ENCODE measurements at places on chromosomes 11 and 22.

DNA sequence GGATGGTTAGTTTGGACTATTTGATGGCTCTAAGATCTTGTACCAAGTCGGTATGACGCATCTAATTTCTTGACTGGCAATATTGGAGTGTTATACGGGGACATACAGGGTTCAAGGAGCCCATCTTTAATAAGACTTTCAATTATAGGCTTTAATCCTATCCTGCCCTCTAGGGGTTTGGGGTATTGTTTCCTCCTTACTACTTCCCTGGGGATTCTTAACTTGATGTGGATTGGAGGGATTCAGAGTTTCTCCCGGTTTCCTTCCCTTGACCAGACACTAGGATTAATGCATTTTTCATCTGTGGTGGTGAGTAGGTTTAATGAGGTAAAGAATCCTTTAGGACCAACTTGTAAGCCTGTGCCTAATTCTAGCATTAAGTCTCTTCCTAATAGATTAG lies 18.8 kb downstream of the CYP2D6 start:
- no peak for ATAC-seq

GRCh38 chr11:134240592-134240991 lies 12.6 kb downstream of the THYN1 start:
- no peak for ATAC-seq

DNA sequence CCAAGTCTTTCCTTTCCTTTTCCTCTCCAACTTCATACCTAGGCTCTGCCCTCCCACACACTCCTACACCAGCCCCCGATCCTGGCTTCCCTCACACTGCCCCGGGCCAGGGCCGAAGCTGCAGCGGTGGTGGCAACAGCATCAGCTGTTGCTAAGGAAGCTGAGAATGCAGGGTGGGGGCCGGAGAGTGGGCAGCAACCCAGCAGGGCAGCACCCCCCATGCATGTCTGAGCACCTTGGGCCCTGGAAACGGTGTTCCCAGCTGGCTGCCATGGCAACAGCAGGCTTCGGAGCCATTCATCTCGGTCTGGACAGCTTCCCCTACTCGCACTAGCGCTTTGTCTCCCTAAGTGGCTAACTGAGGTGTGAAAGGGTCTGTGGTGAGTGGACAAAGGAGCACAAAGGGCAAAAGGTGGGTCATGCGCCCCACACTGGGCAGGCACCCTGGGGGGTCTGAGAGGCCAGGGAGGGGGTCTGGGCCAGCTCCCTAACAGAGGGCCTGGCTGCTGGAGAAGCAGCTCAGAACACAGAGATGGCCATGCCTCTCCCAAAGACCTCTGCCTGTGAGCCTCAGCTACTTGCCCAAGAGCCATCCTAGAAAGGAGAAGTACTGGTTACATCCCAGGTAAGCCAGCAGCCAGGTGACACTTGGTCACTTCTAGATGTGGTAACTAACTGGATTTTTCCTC lies 42.1 kb upstream of the JAM3 start:
- ATAC-seq = no peak

DNA sequence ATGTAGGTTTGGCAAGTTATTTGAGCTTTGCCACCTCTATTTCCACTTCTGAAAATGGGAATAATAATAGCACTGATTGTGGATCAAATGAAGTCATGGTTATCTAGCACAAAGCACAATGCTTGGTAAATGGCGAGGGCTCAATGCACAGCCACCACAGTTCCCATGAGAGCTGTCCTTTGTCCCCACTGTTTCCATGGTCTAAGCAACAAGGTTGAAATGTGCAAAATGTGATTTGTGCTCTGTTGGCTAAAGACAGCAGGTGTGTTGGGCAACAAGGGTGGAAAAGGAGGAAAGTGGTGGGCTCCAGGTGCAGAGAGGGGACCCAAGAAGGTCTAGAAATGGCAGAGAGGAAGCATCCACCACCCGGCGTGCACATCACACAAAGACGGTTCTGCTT lies 200.5 kb downstream of the TRIM29 start:
- no peak for ATAC-seq

DNA sequence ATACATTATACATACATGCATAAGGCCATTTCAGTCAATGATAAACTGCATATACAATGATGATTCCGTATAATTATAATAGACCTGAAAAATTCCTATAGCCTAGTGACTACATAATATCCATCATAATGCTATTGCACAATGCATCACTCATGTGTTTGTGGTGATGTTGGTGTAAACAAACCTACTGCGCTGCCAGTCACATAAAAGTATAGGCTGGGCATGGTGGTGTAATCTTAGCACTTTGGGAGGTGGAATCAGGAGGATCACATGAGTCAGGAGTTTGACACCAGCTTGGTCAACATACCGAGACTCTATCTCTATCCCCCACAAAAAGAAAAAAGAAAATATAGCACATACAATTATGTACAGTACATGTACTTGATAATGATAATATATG lies 163.7 kb upstream of the DDI1 start:
- ATAC-seq = no peak

DNA sequence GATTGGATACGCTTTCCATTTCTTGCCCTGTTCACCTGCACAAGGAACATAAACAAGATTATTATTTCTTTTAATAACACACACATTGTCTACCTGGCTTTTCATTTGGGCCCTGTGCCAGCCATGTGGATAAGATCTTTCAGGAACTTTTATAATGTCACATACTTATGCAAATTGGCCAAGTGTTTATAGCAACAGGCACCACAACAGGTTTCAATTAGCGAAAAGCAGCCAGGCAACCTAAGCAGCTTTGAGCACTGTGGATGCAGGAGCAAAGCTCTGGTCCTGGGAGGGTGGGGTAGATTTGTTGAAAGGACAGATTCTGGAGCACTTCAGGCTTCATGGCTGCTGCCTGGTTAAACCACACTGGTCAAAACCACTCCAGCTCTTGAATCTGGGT lies 217.4 kb downstream of the BARX2 start:
- no peak for ATAC-seq

- ATAC-seq = peak; percentile 70
Observed at GRCh38 chr11:128512474-128512996, 74.8 kb downstream of the ETS1 start.

DNA sequence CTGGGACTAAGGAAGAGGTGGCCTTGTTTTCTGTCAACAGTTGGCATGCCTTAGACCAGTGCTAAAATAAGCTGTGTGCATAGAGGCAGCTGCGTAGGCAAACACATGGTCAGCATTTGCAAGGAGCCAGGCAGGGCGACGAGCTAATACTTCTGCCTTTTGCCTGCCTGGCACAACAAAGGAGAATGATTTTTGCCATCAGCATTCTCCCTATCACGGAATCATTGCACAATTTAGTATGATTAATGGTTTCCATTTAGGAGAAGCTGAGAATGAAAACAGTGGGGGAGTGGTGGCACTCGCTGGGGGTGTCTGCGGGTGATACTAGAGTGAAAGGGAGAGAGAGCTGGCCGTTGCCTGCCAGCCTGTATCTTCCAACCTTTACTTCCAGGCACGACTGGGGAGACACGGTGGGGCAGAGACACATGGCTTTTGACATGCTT lies 336.0 kb downstream of the CADM1 start:
- ATAC-seq = no peak

- ATAC-seq = no peak
Observed at GRCh38 chr22:36746375-36746970, 29.4 kb downstream of the IFT27 start.

GRCh38 chr11:9923280-9923679 lies 259.4 kb downstream of the SWAP70 start:
- no peak for ATAC-seq

DNA sequence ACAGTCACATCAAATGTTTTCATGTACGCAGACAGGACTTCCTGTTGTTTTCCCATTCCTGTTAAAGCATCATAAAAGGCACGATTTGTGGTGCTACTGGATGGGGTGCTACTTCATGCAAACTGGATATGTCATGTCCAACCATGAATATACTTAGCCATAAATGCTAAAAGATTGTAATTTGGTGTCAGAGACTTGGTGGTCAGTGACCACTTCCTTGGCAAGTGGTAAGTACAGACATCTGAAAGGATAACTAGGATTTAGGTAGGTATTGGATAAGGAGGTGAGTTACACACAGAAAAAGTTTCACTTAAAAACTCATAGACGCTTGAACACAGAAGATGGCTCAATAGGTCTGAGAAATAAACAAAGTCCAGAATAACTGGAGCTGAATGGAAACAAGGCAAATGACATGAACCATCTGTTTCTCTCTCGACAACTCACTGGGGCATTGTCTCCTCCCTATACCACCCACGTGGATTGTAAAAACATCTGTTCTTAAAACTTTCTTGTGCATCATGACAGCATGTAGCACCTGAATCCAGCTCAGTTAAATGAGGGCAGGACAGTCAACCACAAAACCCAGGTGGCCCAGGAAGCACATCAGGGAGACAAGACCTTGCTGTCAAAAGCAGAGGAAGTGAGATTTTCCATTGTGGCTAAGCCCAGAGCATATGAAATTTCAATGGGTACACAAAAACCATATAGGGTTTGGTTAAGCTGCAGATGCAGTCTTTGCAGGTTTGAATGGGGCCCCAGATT lies 22.1 kb upstream of the IGLL5 start:
- ATAC-seq = peak; percentile 78

DNA sequence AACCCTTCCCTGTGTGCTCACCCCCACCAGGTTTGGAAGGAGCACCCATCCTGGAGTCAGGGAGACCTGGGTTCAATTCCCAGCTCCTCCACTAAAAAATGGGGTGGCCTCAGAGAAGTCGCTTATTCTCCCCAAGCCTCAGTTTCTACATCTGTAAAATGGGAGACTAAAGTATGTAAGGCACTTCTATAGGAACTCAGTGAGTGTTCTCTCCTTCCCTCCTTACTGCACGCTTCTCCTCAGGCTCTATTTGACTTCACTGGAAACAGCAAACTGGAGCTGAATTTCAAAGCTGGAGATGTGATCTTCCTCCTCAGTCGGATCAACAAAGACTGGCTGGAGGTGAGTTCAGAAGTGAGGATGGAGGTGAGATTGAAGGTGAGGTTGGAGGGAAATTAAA lies 11.3 kb downstream of the NCF4 start:
- ATAC-seq = no peak

DNA sequence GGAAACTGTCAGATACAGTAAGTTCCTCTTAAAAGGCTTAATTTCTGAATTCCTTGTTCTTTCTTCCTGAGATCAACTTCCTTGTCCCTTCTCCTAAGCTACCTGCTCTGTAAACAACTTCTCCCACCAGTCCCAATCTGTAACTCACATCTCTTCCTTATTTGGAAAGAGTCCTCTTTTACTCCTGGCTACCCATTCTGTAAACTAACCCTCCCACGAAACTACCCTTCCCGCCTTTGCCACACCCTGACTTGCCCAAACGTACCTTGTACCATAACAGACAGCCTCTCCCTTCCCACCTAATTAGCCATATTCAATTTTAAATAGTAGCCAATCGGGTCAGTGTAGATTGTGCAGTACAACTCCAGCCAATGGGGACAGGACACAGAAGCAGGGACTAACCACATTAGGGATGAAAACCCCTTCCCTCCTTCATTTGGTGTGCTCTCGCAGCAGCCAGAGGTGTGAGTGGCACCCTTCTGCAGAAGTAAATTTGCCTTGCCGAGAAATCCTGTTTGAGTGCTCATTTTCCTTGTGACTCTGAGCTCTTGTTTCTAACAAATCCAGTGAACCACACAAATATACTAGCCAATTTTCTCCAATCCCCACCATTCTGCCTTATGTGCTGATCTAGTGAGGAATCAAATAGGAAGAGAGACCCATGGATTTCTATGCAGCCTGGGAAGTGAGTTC lies 49.5 kb downstream of the ZNF280B start:
- ATAC-seq = no peak

- no peak for ATAC-seq
Observed at GRCh38 chr11:17026487-17027082, 12.4 kb upstream of the PLEKHA7 start.

- ATAC-seq = peak; percentile 18
Observed at GRCh38 chr11:126345759-126346585, 9.5 kb upstream of the ST3GAL4 start.

- ATAC-seq = no peak
Observed at GRCh38 chr22:37751449-37752188, 54.8 kb downstream of the TRIOBP start.

GRCh38 chr22:46366801-46367706 lies 31.5 kb downstream of the TRMU start:
- peak; percentile 54 for ATAC-seq

GRCh38 chr22:41699264-41700107 lies at the start of gene MEI1:
MEI1 (plus strand) TSS chr22:41699503; CDS start chr22:41699539, 36 bp downstream.
- peak; percentile 65 for ATAC-seq
